Panc1 (cell line): ENCODE measurements at places on chromosomes 3 and 15.

DNA sequence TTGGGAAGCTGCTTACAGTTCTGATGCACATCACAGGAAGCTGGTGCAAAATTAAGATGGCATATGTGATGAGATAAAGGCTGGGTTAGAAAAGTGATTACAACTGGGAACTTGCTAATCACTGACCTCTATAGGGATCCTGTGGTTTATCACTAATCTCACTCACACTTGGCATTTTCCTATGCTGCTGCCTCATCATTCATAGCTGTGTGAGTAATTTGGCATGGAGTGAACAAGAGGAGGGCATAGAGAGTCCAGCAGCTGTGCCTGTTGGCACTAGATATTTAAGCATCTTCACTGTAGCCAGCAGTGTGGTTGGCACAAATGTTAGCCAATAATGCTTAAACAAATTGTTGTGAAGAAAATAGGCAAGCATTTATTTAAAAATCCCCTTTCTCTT is 217.7 kb upstream of the CGNL1 start:
- DNase-seq = no peak

GRCh38 chr15:79308874-79309273 is 2.0 kb upstream of the TMED3 start:
- DNase-seq = no peak

DNA sequence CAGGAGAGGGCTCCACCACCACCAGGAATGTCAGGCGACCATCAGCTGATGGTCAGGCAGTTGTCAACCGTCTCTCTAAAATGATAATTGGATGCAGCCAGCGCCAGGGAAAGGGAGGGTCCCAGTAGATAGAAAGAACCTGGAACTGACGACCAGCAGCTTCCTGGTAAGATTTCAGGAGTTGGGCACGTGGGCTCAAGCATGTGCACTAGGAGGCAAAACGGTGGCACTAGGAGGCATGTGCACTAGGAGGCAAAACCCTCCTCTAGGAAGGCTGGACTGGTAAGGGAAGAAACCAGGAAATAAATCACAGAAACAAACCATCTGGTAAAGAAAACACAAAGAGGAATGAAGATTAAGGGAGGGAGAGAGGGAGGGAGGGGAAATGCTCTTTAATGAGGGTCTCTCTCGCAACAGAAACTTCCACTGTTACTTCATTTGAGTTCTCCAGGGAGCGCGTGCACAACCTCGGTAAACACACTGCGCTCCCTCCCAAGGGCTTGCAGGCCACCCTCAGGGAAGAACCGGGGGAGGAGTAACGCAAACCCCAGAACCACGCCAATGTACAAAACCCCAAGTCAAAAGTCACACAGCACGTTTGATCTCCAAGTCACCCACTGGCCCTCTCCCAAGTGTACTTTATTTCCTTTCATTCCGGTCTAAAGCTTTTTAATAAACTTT is 116.7 kb downstream of the XXYLT1 start:
- DNase-seq = no peak

DNA sequence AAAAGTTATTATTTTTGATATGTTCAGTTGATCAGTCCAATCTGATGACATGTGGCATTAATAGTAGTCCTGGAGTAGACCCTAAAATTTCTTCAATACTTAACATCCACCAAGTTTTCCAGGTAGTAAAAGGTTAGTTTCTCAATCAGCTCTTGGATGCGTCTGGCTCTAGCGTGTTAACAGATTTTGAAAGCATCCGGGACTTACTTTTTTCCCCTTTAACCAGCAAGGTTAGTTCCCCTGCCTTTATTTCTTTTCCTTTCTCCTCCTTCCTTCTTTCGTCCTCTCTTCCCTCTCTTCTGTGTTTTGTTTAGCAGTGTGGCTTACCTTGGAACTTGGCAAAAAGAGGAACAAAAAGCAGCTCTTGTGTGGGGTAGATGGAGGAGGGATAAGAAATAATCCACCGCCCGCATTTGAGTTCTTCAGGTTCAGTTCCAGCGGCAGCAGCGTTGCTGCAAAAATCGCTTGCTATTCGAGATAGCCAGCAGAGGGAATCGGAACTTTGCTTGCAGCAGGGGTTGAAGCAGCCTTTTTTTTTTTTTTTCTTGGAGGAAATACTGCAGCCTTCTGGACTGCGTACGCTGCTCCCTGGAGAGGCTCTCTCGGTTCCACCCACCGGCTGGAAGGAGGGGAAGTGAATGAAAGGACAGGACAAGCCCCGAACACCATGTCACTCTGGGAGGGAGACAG is at the start of gene RBMS3:
TSS of gene RBMS3 (plus strand) at position 668 of the 690 bp plus-strand sequence.
- DNase-seq = no peak

- no peak for DNase-seq
Measured at GRCh38 chr3:133792171-133792763, 13.3 kb upstream of the SRPRB start.

DNA sequence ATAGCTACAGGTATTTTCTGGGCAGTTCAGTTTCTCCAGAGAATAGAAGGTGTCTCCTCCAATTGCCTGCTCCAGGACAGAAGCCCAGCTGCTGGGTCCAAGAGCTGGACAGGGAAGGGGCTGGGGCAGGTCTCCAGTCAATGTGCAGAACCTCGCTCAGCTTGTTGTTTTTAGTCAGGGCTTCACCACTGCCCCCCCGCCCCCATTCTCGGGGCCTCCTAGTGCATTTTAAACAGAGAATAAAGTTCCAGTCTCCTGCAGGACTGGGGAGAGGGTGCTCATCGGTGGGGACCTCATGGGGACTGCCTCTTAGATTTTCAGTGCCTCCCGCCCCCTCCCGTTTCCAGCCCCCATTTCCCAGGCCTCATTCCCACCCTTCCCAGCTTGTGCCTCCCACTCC is 216.6 kb downstream of the XXYLT1 start:
- DNase-seq = no peak

DNA sequence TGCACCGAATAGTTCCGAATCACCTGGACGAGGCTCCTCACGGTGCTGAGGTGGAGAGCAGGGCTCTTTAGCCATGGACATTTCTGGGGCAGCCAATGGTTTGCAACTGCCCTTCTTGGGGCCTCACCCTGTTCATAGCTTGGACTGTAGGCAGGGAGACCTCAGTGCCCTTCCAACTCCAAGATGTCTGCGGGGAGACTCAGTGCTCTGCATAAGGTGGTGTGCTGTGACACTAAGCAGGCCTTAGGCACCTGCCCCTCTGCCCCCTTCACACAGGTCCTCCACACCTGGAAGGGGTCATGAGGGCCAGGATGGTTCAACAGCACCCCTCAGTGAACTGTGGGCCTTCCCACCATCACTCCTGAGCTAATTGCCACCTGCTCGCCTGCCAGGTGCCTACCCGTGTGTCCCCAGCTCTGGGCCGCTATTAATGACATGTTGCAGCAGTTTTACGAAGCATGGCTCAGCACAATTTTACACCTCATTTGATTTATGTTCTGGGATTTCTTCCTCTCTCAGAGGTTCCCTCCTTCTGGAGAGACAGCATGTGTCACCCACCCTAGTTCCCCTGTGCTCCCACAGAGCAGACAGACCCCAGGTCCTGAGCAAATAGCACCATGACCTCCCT is 101.2 kb upstream of the SMAD3 start:
- no peak for DNase-seq

GRCh38 chr3:126351086-126351770 is 6.0 kb downstream of the KLF15 start:
- DNase-seq = no peak

DNA sequence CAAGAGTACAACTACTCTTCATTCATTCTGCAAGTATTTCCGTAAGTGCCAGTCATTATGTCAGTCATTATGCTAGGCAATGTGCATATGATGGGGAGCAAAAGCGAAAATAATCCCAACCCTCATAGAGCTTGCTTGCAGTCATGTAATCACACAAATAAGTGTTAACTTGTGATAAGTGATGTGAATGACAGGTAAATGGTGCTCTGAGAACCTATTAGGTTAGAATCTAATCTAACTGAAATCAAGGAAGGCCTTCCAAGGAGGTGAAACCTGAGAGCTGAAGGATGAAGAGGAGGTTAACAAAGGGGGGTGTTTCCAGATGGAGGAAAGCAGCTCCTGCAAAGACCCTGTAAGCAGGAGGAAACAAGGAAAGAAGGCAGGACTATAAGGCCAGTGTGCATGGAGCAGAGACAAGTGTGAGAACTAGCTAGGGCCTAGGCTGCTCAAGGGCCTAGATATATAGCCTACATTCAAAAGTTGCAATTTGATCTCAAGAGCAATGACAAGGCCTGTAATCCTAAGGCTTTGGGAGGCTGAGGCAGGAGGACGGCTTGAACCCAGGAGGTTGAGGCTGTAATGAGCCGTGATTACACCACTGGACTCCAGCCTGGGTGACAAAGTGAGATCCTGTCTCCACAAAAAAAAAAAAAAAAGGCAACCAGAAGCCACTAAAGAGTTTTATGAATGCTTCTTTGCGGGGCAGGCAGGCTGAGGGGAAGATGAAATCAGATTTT is 5.3 kb downstream of the PTPN9 start:
- no peak for DNase-seq

DNA sequence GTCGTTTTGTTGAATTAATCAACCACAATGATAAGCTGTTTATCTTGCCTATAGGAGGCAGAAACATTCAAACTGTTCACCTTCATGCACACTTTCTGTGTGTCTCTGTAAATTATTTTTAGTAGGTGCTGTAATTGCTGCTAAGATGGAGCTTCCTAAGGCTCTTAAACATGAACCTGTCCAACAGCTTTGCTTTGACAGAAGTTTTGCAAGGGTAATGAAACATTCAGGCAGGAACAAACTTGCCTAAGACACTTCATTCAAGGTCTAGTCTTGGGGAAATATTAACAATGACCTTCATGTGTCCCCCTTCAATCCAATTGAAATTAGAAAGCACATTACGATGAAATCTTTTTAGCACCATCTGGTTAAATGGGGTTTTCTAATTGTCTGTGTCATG is 156.1 kb downstream of the DIPK2A start:
- no peak for DNase-seq

DNA sequence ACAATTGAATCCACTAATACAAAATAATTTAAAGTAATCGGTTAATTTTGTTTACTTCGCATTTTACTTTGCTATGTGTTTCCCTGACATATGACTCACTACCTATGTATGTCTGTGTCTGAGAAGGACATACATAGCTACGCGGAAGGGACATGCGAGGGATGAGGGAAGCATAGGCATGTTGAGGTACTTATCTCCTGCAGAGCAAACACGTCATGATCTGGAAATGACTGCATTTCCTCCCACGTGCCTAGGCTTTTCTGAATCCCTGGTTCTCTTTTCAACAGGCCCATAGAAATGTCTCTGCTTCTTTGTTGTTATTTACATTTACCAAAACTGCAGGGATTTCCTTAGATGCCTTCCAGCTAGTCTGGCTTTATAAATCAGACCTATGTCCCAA is 27.5 kb downstream of the ALCAM start:
- DNase-seq = no peak

GRCh38 chr3:32398531-32398930 is 6.9 kb downstream of the CMTM7 start:
- no peak for DNase-seq

DNA sequence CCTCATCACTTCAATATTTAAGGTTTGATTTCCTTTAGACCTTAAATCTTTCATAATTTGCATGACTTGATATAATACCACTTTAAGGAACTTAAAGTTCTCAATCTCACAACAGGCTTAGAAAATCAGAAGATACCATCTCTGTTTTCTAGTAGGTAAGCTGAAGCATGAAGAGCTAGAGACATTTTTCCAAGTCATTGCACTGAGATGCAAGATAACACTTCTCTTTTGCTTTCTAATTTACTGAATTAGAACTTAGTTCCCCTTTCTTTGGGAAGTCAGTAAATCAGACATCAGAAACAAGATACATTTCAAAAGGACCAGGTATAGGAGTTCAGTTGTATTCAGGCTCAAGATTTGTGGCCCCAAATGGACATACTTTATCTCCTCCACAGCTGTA is 79.7 kb downstream of the DZIP3 start:
- no peak for DNase-seq

GRCh38 chr3:18223571-18223970 is 201.6 kb downstream of the SATB1 start:
- no peak for DNase-seq

DNA sequence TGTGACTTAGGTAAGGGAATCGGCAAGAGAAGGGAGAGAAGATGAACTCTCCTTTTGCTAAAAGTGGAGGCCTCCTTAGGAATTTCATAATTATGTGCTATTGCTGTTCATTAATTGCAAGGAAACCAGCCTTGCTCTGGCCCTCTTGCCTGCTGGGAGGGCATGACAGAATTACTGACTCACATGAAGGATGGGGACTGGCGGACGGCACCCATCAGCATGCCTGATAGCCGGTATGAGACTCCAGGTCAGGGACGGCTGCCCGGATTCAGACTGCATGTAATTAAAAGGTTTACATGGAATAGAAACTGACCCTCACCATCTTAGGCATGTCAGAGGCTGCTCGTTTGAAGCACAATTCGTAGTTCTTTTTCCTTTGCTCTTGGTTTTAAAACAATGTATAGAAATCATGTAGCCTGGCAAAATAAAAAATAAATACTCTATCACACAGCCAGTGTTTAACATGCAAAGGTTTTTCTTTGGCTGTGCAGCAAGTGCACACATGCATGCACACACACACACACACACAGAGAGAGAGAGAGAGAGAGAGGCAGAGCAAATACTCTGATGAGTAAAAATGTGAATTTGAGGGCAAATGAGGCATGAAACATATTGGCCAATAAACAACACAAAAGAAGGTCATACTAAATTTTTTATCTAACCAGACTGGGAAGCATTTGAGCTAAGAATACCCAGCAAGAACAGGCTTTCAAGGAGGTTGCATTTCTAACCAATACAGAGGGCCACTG is 82.7 kb downstream of the FOXB1 start:
- DNase-seq = no peak
